Stimulated activated CD4-positive, alpha-beta T cell treated with anti-CD3 and anti-CD28 coated beads, Interleukin-4, amount 100 ng/mL, for 1 hour (primary cell): ENCODE measurements at places on chromosomes 6 and 20.

DNA sequence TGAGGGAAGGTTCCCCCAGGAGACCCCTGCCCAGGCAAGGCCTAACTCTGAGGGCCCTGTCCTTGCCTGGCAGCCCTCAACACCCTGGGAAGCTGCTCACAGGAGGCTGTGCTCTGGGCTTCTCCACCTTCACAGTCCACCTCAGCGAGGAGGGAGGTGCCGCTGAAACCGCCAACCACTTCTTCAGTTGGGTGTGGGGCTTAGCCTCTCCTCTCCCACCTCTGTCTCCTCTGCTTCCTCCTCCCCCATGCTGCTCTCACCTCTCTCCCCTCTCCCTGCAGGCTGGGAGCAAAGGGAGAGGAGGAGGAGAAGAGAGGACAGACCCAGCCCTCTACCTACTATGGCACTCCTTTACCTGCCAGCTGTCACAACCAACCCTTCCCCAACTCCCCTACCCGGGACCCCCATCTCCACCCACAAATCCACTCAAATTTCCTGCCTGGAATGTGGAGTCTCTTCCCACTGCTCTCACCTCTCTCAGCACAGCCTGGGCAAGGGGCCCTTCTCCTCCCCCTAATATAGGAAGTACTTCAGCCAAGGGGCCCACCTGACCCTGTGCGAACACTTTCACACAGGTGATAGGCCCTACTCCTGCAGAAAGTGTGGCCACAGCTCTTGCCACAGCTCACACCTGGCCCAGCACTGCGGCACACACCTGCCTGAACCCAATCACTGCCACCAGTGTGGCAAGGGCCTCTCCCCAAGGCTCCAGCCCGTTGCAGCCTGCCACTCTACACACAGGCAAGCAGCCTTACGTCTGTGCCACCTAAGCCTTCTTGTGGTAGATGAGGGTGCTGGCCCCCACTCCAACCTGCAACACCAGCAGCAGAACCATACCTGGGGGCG is 7.2 kb downstream of the RING1 start:
- no peak for DNase-seq

GRCh38 chr6:88013015-88013414 is 34.6 kb upstream of the SPACA1 start:
- no peak for DNase-seq

- no peak for DNase-seq
Observed at GRCh38 chr6:150638765-150639164, 39.1 kb downstream of the PLEKHG1 start.

DNA sequence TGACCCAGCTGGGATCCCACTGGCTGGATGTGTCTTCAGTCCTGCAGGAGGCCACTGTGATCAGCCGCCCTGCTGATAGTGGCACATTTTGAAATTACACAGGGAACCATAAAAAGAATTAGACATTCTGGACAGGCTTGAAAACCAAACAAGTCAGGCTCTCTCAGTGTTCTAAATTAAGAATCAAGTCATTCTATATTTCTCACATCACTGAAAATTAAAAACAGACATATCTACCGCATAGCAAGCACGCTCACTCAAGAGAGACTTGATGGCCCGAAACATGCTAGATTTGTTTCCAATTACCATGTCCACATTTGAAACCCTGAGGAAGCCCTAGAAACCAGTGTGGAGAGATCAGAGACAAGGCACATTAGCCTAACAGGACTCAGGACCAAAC is 57.7 kb downstream of the NFATC2 start:
- no peak for DNase-seq

DNA sequence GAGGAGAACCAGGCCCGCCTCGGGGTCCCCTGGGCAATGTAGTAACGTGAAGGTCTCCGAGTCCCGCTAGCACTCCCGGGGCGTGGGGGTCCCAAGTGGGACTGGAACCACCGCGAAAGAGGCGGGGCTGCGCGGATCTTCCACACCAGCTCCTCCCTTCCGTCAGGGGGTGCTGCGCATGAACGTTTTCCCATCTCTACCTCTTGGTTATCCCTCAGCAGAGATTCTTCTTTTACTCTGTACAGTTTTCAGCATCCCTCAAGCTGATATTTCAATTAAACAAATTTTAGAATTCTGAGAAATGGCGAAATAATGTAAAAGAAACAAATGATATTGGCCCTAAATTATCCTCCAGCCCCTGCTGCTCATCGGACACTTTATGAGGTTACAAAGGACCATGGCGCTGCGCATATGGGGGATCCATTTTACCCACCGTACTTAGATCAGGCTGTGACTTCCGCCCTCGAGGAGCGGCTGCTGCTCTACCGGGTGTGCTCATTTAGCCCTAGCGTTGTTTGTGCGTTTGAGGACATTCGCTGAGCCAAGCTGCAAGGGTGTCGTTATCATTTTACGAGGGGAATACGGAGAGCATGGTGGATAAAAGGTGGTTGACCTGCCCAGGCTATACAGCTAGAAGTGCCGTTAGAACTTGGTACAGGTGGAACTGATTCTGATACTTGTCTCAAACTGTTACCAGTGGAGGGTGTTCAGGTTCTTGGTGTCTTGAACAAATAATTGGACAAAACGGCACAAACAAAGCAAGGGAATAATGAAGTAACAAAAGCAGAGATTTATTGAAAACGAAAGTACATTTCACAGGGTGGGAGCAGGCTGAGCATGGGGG is 75.2 kb upstream of the CHD6 start:
- DNase-seq = peak; percentile 72

- no peak for DNase-seq
Observed at GRCh38 chr20:33846291-33846935, 35.3 kb downstream of the CHMP4B start.

DNA sequence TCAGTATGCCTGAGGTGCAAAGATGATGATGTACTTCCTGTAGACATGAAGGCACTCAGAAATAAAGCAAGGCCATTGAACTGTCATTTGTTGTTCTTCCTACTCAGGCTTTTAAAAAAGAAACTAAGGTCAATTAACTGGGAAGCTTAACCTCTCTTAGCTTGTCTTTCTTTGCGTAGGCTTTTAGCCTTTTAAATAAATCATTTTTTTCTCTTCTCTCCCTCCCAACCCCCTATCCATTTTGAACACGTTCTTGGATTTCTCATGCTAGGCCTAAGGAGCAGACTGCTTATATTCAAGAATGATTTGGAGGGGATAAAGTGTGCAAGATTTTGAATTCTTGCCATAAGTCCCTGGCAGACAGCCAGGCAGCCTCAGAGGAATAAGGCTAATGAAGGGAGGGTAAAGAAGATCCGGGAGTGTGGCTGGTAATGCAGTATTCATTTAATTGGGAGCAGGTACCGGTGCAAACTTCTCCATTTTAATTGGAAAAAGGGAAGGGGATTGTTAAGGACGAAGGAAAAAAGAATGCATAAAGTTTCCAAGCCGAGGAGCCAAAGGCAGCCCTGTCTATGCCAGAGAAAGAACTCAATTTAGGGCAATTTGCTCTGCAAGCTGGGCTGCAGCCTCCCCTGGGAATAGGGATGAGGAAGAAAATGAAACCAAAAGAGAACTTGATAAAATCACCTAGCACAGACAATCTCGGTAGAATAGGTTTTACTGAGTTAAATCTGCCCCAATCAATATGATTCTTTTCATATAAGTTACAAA is 343.8 kb upstream of the MMS22L start:
- no peak for DNase-seq

GRCh38 chr6:150897400-150897943 is 32.0 kb downstream of the MTHFD1L start:
- DNase-seq = no peak

DNA sequence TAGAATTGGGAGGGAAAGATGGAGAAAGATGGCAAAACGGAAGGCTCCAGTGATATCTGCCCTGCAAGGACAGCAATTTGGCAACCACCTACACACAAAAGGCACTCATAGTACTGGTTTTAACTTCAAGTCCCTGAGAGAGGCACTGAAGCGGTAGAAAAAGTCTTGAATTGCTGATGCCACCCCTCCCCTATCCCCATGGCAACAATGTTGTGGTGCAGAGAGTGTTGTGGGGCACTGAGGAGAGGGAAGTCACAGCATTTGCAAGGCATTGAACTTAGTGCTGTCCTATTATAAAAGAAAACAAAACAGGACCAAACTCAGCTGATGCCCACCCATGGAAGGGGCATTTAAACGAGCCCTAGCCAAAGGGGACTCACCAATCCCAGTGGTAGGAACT is 343.7 kb downstream of the HAO1 start:
- DNase-seq = no peak

DNA sequence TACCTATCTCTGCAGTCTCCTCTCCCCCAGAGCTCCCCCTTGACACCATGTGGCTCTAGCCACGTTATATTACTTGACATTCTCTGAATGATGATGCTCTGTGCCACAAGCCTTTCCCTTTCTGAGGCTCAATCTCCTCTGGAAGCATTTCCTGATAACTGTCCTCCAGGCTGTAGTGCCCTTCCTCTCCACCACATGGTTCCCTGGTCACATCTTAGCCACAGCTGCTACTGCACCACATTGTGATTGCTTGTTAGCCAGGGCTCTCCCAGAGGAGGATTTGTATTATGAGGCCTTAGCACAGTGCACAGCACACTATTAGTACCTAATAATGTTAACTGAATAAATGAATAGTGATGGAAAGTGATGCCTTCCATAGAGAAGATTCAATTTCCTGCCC is 63.9 kb upstream of the RCAN2 start:
- DNase-seq = no peak

DNA sequence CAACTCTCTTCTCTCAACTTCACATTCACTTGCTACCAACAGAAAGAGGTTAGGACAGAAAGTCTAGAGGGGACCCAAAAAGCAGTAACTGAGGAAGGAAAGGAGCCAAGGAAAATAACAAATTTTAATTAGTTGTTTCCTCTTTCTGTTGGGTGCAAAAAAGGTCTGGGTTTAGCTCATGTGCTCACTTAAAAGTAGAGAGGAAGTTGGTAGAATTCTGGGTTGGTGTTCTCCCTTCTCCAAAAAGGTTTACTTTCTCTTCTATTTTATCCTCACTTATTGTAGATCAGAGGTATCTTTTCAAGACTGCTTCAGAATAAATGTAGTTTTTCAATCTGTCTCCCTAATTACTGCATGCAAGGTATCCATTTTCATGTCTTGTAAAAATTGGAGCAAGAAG is 42.8 kb downstream of the MAP3K7 start:
- DNase-seq = no peak

- no peak for DNase-seq
Observed at GRCh38 chr6:167412506-167412905, 87.6 kb downstream of the TTLL2 start.

GRCh38 chr6:149217466-149217888 is 100.0 kb upstream of the TAB2 start:
- DNase-seq = no peak

DNA sequence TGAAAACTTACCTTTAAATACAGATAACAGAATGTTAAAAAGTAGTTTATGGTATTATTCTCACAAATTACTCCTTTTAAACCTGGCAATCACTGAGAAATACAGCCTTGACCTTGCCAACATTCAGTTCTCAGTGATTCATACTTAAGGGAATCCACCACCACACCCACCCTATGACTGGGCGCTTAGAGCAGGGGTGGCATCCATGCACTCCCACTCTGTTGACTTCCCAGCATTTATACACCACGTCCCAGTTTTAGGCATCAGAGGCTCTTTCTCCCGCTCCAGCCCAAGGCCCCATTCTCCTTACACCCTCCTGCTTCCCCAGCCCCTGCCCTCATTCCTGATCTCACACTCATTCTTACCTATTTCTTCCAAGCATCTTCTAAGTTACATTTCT is 16.3 kb downstream of the TRAF3IP2 start:
- no peak for DNase-seq

GRCh38 chr20:41249411-41250281 is 67.9 kb downstream of the ZHX3 start:
- DNase-seq = no peak

GRCh38 chr6:111767752-111768430 is 105.4 kb downstream of the FYN start:
- DNase-seq = no peak

DNA sequence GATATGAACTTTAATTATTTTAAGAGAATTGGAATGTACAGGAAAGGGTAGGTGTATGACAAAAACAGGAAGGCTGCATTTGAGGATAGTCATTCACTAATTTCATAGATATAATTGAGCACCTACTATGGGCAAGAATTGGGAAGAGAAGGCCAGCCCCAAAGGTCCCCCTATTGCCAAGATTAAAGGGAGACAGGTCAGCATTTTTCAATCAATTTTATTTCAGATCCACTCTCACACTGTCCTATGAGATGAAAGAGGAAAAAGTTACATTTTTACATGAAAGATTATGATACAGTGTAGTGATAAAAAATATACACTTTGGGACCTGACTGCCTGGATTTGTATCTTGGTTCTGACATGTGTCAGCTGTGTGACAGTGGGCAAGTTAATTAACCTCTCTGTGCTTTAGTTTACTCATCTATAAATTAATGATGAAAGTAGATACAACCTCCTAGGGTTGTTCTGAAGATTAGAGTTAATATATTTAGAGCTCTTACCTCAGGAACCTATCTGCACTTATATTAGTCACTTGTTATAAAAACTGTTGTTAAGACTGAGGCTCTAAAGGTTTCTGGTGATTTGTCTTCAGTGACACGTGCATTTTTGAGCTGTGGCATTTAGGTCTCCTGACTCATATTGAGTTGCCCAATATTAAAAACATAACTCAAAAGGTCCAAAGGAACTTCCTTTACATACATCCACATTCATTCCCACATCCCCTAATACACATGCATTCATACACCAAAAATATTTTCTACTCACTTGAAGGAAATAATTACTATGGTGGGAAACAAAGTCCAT is 45.7 kb downstream of the SCGN start:
- no peak for DNase-seq

DNA sequence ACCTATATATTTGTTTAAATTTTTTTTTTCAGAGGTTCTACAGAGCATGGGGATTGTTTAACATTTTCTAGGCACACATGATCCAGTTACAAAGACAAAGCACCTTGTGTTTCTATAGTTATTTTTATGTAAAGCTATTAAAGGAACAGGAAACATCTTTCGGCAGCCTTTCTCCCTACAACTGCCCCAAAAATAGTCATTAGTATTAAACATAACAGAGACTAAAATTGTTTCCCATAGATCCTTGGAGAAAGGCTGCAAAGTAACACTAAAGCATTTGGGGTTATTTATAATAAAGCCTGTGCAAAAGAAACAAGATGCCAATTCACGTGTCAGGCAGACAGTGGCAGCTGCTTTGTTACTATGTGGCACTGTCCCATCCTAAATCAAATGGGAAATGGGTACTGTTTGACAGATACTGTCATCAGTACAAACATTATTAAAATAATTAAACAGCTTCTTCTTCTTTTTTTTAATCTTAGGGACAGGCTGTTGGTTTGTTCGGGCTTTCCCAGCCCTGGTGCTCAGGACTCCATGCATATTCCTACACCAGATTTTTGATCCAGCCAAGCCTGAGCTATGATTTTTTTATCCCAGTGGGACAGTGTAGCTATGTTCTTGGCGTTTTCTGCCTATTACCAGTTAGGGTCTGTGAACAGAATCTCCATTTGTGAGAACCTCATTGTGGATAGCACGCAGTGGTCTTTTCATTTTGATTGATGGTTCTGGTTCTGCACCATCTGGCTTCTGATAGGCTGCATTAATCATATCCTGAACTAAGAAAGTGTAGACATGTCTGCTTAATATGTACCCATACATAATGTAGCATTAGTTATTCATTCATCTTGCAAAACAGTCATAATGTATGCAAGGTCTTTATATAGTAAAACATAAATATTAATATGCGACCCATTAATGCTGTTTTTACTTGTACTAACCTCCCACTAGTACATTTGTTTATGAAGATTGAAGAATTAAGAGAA is 460.4 kb upstream of the SOX4 start:
- DNase-seq = no peak
